ENCODE measurements at places on chromosomes 7 and 10. TPM values are rescaled to one million over a fixed set of nuclear protein-coding genes. Genes with fewer than 3 reads are reported as not detected.

DNA sequence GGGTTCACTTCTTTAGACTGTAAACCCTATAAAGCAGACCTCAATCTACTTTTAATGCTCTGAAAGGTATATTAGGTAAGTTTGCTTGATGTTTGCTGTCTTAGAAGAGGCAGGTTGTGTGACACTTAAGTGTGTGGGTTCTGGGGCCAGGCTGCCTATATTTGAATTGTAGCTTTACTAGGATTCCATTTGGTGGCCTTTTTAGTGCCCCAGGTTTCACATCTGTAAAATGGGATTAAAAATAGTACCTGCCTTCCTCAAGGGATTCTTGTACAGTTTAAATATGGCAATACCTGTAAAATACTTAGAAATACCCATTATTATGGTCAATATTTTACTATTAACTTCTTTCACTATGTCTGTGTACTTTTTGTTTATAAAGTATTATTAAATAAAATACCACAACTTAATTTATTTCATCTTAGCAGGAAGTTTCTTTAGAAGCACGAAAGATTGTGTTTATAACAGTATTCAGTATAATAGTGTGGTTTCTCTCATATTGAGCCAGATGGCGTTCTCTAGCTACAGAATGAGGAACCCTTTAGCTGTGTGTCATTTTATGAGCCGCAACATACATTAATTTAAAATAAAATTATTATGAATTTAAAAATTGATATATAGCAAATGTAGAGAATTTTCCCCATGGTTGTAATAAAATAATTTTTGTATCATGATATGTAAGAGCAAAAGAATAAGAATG, 94.2 kb downstream of the CDK14 start:
- DNase-seq: no peak

Gene WNT8B
- total RNA-seq: not detected

DNA sequence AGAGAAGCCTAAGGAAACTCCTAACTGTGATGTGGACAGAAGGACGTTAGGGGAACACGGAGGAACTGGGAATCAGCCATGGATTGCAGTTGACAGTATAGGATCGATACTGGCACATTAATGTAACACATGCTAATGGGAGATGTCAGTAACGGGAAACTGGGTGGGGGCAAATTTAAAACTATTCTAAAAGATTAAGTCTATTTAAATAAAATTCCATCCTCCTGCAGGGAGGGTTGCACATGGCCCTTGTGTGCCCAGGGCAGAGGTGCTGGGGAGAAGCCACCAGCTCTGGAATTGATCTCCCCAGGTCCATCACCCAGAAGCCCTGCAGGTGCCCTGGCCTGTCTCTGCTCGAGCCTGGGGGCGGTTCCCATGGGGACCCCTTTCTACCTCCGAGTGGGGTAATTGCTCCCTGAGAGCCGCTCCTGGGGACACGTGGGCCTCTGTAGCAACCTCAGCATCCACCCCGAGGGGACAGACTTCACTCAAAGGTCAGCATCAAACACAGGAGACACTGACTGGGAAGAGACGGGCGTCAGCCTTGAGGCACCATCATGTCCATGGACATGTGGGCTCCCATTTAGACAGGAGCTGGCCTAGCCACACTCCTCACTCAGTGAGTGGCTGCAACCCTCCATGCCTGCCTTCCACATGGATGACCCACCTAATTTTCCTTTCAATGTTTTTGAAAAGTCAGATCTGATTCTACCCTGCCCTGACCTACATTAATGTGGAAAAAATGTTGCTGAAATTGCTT, 21.1 kb downstream of the SCART1 start:
- no peak for DNase-seq

Gene MSS51
- total RNA-seq: 3.7 TPM

- DNase-seq: no peak
These were observed 1.0 kb downstream of the OSBPL3 start for GRCh38 chr7:24978843-24979469.

Gene CARD11
- total RNA-seq: 0.31 TPM

GRCh38 chr10:131123496-131123895, 188.0 kb downstream of the TCERG1L start:
- DNase-seq: no peak

- no peak for DNase-seq
These were observed 1128.5 kb downstream of the TYW1 start for GRCh38 chr7:68125168-68125567.

DNA sequence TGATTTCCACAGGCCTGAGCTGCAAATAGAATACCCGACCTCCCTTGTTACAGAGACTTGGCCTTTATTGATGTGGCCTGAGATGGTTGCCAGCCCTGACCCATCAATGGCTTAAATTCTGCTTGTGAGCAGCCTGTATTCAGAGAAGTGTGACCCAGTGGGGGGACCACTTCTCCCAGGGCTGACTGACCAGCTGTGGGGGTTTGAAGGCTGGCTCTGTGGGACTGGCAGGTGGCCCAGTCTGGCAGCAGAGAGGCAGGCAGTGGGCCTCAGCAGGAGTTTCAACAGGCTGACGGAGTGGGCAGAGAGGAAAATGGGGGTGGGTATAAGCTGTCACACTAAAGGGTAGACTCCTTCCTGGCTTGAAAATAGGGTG, 12.2 kb upstream of the PPIF start:
- DNase-seq: peak; percentile 76

DNA sequence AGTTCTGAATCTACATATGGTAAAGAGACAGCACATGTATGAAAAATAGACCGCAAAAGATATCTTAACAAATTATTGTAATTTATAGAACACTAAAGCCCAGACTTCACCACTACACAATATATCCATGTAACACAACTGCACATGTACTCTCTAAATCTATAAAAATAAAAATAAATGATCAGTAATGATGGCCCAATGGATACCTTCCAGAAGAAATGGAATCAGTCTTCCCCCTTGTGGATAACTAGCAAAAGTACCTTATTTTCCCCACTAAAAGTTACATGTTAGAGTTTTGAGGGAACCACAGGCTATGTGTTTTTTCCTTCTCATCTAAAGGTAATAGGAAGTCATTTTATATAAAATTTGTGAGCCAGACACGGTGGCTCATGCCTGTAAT, 25.7 kb downstream of the C7orf25 start:
- no peak for DNase-seq

DNA sequence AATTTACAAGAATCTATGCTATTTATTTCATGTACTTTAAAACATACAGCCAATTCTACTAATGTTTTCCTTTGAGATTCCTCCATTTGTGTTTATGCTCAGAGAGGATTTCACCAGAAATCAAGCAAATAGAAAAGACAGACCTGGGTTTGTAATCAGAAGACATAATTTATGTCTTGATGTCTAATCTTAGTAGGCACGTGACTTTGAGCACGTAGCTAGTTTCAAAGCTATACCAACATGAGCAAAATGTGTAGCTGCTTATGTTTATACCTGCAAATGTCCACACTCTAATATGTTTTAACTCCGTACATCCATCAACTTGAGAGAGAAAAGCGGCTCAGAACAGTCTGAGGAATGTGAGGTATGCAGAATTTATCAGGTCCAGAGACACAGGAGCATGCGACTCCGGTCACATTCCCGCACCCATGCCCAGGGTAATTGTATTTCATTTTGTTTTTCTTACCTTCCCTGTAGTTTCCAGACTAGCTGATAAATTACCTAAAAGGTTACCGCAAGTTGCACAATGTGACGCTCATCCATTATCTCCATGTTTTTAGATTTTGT, 40.0 kb downstream of the SVOPL start:
- no peak for DNase-seq

GRCh38 chr10:75841266-75841665, 409.8 kb downstream of the LRMDA start:
- no peak for DNase-seq

DNA sequence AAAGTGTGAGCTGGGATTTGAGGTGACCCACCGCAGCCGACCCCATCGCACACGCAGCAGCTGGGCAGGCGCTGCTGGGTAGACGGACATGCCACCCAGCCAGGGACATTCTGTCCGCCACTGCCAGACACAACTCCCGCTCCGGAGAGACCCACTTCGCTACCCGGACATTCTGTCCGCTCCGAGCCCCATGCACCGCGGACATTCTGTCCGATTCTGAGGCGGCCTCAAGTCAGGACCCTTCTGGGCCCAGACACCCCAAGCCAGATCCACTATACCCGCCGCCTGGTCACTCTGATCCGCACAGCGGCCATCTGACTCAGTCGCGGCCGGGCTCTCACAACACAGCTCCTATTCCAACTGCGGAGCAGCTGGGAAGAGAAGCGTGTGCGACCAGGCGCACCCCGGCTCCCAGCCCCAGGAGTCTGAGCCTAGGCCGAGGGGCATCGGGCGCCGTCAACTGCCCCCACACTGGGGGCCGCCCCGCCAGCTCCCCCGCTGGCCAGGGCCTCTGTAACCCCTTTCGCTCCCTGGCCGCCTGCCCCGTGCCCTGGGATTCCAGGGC, 763 bp downstream of the PITX3 start:
- no peak for DNase-seq

- DNase-seq: no peak
These were observed 10.0 kb upstream of the INPP5F start for GRCh38 chr10:119715628-119716505.

Gene NKX1-2
- 0.47 TPM for total RNA-seq

Gene EBLN1
- total RNA-seq: not detected

Gene LRRD1
- total RNA-seq: 0.78 TPM

- DNase-seq: no peak
These were observed 243.1 kb downstream of the ARL4A start for GRCh38 chr7:12930534-12930933.

DNA sequence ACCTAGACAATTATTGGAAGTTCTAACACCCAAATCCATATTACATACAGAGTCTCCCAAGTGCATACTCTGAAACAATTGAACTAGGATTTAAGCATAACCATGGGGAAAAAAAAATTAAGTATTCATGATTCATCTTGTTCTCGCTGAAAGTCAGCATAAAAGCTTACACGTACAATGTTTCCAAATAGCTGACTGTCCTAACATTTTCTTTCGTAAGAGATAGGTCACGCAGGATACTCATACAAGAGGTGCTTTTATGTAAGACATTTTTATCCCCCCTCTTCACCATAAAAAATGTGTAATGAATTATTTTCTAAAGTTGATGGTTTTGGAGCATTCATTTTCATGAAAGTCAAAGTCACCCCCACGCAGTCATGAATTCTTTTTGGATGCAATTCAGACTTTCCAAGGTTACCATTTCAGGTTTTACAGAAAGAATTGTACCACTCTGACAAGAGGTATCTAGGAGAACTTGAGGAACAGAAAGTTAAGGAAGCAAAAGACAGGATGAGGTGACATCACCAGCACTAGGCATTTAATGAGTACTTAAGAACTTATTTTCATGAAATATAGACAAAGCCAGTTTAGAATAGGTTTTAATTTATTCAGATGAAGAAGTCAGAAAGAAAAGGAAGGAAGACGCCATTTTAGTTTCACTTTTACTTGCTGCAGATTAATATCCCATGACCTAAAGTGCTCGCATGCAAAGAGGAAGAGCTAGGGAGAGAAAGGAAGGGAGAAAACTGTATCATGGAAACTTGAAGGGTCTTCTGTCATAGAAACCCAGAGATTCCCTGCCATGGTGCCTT, 55.8 kb downstream of the TMEM26 start:
- no peak for DNase-seq

- no peak for DNase-seq
These were observed 263.4 kb upstream of the PRKCQ start for GRCh38 chr10:6843481-6843881.

GRCh38 chr7:98828368-98828767, 41.4 kb downstream of the TMEM130 start:
- DNase-seq: no peak

DNA sequence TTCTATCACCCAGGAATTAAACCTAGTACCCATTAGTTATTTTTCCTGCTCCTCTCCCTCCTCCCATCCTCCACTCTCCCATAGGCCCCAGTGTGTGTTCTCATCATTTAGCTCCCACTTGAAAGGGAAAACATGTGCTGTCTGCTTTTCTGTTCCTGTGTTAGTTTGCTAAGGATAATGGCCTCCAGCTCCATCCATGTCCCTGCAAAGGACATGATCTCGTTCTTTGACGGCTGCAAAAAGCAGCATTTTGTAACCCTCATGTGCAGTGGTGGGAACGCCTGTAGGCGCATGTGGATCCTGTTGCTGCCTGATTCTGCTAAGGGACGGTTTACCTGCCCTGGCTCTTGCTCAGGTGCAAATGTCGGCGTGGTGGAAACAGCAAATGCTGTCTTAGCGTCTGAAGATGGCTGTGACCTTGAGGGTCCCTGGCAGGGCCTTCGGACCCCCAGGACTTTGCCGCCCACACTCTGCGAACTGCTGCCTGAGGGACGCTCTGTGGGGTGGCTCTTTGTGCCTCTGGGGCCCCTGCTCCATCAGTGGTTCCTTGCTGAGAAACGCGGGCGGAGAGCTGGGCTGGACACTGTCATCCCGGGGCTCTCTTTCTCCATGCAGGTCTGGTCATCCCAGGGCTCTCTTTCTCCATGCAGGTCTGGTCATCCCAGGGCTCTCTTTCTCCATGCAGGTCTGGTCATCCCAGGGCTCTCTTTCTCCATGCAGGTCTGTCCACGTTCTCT, 5.6 kb upstream of the MTG1 start:
- no peak for DNase-seq

Gene DOCK1
- total RNA-seq: 18.6 TPM

- DNase-seq: no peak
These were observed 65.7 kb upstream of the ASAH2 start for GRCh38 chr10:50316695-50317648.

Gene EMX2
- 2.0 TPM for total RNA-seq

Gene METTL27
- total RNA-seq: 0.78 TPM

DNA sequence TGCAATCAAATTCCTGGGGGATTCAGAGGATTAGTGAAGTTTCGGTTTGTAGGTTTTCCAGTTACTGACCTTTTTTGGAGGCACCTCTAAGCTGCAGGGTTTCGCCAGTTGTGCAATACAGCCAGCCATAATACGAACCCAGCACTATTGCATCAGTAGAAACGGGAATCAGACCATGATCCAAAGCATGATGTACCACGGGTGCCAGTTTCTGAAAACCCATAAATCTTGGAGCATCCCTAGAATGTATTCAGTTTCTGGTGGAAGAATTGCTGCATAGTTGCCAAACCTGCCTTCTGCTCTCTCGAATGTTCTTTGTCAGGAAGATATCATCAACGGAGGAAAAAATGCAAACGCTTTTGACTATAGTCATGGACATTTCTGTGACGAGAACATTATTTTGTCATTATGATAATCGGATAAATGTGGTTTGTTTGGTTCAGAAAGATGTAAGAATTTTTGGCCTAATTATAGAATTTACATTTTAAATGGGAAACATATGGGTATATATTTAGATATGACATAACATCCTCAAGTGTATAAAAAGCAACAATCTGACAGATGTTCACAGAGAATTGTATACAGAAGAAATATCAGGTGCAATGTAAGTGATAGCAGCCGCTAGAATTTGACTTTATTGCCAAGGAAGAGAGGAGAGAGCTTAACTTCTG, 186.2 kb upstream of the PRKCQ start:
- DNase-seq: no peak

Data from occipital lobe (tissue), 3 donors.